ENCODE measurements at places on chromosomes 16 and 17.

DNA sequence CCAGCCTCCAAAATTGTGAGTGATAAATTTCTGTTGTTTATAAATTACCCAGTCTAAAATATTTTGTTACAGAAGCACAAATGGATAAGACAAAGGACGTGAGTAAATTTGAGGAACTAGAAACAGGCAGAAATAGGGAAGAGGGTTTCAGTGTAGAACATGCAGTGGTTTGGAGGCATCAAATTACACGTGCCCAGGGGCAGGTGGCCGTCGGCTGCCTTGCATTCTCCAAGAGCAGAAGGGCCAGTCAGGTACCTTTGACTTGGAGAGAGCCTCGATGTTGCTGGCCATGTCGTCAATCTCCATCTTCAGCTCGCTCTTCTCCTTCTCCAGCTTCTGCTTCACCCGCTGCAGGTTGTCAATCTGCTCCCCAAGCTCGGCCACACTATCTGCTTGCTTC is 54.3 kb downstream of the MYH13 start:
- no peak for DNase-seq

- no peak for DNase-seq
Observed at GRCh38 chr16:55911616-55912015, 36.4 kb upstream of the CES5A start.

GRCh38 chr17:37295888-37296287 is 79.9 kb upstream of the C17orf78 start:
- no peak for DNase-seq

DNA sequence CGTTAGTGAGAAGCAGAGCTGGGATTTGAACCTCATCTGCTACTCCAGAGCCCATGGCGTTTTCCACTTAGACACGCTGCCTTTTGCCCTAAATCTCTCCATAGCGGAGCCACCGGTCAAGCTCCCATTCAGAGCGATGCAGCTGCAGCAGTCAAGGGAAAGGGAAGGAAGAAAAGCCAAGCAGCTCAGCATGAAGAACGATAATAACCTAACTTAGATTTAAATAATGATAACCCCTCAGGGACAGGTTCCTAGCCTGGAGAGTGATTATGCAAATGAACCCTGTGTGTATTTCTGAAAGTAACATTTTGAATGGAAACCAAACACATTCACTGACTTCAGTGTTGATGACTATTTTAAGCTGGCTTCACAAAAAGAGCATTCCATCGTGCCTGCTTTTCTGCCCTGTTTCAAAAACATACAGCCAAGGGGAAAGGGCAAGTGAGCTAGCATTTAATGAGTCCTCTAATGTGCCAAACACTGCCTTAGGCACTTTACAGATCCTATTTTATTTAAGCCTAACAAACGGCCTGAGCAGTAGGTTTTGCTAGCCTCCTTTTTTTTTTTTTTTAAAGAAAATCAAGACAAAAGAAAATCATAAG is 798.3 kb downstream of the CDH8 start:
- no peak for DNase-seq

DNA sequence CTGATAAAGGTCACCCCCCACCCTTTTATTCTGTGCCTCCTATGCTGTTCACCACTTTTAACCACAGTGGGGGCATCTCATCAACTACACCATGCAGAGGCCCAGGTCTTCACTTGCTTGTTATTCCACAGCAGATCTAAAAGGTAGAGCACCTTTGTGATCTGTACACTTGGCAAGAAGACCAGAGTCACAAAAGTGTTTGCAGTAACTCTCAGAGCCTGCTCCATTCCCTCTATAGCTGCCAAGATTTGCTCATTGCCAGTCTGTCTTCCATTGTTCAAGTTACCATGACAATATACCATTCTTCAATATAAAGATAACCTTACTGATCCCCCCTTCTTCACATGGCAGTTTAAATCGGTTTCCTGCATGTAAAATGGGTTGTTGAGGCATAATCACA is 180.0 kb downstream of the TOX3 start:
- no peak for DNase-seq

- no peak for DNase-seq
Observed at GRCh38 chr17:63714550-63715277, 14.8 kb upstream of the LIMD2 start.

DNA sequence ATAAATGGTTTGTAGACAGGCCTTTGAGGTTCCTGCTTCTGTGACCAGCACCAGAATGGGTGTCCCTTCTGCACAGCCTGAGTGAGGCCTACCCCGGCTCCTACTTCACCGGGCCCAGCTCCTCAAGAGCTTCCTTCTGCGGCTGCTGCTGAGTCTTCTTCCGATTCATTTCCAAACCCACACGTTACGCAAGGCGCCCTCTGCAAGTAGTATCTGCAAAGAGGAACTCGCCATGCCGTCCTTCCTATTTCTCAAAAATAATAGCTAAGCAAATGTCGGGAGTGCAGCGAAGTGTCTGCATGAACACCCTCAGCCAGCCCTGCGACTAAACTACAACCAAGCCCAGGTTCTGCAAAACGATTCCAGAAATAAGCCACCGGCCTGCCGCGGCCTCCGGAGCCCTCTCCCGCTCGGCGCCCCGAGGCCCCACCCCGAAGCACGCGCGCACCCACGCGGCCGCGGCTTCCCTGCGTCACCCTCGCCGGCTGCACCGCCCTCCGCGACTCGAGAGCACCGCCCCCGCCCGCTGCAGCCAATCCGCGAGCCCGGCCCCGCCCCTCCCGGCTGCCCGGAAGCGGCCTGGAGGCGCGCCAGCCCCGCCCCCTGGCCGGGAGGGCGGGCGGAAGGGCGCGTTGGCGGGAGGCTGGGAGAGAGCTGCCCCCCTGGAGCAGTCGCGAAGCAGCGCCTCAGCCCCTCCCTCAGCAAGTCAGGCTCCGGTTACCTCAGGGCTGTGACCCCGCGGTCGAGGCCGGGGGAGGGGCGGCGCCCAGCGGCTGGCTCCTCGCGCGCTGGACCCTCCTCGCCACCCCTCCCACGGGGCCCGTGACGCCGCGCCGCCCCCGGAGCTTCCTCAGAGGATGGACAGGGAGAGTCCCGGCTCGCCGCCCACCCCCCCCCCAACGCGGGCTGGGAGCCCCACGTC is 8.3 kb downstream of the MNT start:
- peak; percentile 99 for DNase-seq

DNA sequence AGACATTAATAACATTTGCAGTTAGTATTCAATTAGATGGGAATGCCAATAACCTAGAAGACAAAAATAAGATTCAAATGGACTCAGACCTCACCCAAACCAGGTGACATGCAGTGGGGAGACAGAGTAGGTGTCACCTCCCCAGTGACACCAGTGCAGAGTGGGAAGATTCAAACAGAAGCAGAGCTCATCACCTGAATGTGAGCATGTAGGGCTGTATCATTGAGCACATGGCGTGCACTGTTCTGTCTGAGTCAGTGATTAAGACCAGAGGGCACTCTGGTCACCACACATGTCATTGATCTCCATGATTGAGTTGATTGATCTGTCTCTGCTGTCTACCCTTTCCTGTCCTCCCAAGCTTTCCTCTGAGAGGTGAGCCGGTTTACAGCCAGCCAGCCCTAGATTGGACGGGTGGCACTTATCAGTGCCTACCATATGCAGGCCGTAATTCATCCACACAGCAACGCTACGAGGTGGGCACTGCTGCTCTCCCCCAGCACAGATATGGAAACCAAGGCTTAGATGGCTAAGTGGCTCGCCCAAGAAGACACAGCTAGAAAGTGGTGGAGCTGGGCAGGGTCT is 34.0 kb downstream of the RHBDL3 start:
- no peak for DNase-seq

DNA sequence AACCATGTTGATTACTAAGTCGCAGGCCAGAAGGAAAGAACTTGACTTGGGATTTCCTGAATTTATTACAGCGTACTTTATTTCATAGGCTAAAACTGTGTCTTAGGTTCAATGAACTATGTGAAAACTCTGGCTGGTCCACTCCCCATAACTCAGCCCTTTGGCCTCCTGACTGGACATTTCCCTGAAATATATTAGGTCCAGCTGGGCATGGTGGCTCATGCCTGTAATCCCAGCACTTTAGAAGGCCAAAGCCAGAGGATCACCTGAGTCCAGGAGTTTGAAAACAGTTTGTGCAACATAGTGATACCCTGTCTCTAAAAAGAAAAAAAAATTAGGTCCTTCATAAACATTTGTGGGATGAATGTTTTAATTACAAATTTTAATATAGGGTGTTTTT is 97.0 kb downstream of the CYLD start:
- peak; percentile 13 for DNase-seq

DNA sequence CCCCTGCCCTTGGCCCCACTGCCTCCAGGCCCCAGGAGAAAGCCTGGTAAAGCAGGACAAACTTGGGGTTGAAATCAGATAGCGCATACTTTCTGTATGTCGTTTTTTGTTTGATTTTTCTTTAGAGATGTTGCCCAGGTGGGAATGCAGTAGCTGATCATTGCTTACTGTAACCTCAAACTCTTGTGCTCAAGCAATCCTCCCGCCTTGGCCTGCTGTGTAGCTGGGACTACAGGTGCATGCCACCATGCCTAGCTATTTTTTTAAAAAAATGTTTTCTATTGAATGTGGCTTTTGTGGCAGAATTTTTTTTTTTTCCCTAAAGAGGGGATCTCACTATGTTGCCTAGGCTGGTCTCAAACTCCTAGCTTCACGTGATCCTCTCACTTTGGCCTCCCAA is 11.1 kb upstream of the CCL5 start:
- DNase-seq: no peak

- DNase-seq: peak; percentile 61
Observed at GRCh38 chr16:25838724-25839186, 147.0 kb downstream of the HS3ST4 start.

GRCh38 chr17:76345377-76345974 is 8.2 kb downstream of the PRPSAP1 start:
- DNase-seq: no peak

- DNase-seq: no peak
Observed at GRCh38 chr17:33127706-33128105, 136.1 kb downstream of the SPACA3 start.
